SW 1271 (cell line): ENCODE measurements at places on chromosomes 6 and 20.

GRCh38 chr6:16481697-16482399 is 243.5 kb downstream of the GMPR start:
- no peak for DNase-seq

- DNase-seq = peak; percentile 9
Observed at GRCh38 chr6:154995254-154996015, at the start of gene TIAM2. TSS of gene TIAM2 (plus strand) at chr6:154995315. CDS start at chr6:155129224, 133,909 bp downstream.

DNA sequence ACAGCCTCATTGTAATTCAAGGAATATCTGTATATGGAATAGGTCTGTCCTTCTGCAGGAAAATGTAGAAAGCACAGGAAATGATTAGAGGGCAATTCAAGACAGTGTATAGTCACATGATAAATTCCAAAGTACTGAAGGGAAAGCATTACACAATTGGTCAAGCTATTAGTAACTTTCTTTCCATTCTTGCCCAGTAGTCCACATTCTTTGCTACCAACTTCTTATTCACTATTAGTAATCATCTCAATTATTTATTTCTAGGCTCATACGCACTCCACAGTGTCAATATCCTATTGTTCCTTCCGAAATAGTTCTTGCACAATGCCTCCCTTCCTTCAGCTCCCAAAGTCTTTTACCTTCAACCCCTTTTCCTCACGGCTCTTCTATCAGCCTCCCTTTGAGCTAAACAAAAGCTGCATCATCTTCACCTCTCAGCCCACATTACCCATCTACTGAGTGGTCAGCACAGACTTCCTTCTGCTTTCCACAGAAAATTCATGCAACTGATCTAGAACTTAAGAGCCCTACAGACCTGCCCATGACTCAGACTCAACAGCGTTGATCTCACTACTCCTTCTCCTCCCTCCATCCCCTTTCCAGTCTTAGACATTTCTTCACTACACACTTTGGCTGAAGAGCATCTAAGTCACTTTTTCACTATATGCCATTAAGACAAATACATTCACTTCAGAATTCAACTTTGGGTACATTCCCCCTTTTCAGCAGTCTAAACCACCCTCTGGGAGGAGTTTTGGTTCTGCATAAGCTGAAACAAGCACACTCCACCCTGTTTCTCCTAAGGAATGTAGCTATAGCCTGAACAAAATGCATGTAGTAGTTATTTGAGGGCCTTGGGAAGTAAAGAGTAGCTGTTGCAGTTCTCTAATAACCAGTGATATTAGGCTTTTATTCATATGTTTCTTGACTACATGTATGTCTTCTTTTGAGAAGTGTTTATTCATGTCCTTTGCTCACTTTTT is 157.9 kb downstream of the KIF16B start:
- no peak for DNase-seq

GRCh38 chr20:3995067-3995748 is 20.1 kb downstream of the RNF24 start:
- DNase-seq = no peak

- no peak for DNase-seq
Observed at GRCh38 chr6:87561017-87561416, 28.8 kb downstream of the RARS2 start.

- DNase-seq = no peak
Observed at GRCh38 chr6:34958734-34959133, 69.7 kb downstream of the ANKS1A start.

DNA sequence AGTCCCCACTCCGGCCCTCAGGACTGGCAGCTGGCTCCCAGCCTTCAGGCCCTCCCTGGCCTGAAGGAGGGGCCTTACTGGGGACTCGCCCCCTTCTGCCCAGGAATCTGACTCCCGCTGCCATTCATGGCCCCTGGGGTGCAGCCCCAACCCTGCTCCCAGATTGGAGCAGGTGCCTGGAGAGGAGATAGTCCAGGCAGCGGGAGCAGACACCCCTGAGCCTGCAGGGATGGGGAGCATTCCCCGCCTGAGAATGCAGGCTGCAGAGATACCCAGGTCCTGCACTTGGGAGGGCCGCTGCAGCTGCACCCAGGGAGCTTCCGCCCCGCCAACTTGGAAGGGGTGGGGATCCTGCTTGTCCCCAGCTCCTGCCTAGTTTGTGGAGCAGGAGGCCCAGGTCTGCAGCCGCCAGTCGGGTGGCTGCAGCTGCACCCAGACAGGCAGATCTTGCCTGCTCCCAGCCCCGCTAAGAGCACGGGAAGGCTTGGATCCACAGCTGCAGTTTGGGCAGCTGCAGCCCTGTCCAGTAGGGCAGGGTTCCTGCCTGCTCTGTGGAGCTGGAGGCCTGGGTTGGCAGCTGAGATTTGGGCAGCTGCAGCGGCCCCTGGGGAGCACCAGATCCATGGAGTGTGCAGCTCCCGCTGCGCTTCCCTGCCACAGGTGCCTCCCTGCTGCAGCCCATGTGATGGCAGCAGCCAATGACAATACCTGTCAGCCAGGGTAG is 5.2 kb downstream of the GTSF1L start:
- DNase-seq = no peak

DNA sequence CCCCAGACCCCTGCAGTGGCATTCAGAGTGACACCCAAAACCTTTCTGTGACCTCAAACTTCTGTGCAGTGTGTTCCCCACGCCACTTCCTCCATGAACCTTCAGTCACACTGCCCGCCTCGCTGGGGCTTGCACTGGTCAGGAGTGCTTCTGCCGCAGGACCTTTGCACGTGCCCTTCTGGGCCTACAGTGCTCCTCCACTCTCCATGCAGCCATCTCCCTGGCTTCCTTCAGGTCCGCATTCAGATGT is 27.1 kb downstream of the SYNJ2 start:
- DNase-seq = no peak

- no peak for DNase-seq
Observed at GRCh38 chr6:67646550-67646949, 988.5 kb upstream of the ADGRB3 start.

DNA sequence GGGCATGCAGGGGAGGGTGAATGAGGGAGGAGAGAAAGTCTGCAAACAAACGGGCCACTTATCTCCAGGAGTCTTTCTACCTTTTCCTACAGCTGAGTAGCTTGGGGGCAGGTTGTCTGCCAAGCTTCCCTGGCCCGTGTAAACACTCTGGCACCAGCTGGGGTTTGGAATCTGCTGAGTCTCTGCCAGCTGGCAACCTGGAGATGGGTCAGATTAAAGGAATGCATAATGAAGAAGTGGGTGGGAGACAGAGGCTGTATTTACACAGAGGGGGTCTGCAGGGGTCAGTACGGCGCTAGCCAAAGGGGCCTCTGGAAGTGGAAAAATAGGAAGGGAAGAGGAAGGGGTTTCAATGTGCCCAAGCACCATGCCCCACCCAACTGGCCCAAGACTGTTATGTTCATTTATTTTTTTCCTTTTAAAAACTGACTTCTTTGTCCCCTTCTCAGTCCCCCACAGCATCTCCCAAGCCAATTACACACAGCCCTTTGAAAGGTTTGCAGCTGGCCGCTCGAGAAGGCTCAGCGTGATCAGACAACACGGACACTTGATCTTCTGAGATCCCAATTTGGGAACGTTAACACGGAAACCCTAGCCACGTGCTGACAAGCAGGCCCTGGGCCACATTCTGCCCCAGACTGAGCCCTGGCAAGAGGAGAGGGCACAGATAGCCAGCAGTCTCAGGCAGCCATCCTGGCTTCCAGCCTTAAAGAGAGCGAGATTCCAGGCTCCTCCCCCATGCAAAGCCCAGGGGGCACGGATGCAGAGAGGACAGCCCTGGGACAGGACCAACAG is 25.2 kb downstream of the TRAM2 start:
- peak; percentile 85 for DNase-seq

- DNase-seq = no peak
Observed at GRCh38 chr20:47872341-47872740, 87.1 kb upstream of the SULF2 start.

DNA sequence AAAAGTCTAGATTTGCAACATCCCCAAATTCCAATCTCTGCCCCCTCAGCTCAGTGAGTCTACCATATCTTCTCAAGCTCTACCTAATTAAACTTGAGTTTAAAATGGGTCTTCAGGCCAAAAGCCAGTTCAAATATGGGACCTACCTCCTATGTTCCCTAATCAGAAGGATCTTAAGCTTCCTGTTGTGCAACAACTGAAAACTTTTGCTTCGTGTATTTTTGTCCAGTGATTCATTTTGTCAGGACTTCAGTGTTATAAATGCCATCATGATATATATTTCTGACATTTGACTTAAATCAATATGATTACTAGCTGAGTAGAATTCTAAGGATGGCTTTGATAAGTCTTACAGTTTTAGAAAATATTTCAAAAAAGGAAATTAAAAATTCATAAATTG is 622.6 kb upstream of the PTCHD4 start:
- no peak for DNase-seq

- no peak for DNase-seq
Observed at GRCh38 chr6:43695967-43696291, 8.3 kb upstream of the MRPS18A start.

GRCh38 chr6:54697424-54697823 is 149.1 kb upstream of the FAM83B start:
- DNase-seq = no peak

GRCh38 chr20:51354769-51355319 is 187.7 kb downstream of the NFATC2 start:
- no peak for DNase-seq

DNA sequence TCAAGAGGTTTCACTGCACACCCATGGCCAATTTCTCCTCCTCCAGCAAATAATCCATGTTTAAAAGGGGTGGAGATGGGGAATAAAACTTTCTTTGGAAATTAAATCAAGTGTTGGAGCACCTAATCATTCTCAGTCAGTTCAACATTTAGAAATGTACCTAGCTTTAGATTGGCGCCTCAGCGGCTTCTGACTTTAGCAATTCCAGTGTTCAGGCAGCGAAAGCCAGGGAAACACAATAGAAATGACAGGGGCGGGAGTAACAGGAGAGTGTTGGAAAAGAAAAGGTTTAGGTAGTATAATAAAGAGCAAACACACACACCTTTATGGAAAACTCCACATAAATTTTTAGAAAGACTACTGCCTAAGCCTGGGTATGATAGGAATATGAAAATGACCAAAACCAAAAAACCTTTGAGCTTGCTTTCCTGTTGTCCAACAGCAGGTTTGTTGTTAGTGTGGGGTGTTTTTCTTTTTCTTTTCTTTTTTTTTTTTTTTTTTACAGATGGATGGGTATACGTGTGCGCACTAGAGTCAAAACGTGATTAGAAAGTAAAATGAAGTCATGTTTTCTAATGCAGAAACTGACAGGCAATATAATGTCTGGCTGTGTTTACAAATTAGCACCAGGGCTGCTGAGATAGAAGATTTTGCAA is 7.7 kb downstream of the TFAP2A start:
- no peak for DNase-seq

GRCh38 chr6:167452338-167453081 is 127.6 kb downstream of the TTLL2 start:
- DNase-seq = no peak

- no peak for DNase-seq
Observed at GRCh38 chr20:47724396-47724795, 60.9 kb downstream of the SULF2 start.

DNA sequence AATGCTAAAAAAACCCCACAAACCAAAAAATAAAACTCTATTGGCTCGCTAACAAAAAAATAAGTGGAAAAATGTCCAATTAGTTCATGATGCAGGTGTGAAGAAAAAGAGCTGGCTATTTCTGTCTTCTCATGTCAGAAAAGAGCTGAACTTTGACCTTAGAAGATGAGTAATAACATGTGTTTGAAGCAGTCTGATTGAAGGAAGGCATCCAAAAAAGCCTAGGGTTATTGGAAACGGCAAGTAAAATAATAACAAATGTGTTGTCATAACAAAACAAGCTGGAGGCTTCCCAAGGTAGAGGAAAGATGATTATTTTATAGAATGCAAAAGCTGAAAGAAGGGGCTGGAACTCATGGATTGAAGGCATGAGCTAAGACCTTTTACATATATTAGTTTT is 94.4 kb upstream of the FAM184A start:
- no peak for DNase-seq

DNA sequence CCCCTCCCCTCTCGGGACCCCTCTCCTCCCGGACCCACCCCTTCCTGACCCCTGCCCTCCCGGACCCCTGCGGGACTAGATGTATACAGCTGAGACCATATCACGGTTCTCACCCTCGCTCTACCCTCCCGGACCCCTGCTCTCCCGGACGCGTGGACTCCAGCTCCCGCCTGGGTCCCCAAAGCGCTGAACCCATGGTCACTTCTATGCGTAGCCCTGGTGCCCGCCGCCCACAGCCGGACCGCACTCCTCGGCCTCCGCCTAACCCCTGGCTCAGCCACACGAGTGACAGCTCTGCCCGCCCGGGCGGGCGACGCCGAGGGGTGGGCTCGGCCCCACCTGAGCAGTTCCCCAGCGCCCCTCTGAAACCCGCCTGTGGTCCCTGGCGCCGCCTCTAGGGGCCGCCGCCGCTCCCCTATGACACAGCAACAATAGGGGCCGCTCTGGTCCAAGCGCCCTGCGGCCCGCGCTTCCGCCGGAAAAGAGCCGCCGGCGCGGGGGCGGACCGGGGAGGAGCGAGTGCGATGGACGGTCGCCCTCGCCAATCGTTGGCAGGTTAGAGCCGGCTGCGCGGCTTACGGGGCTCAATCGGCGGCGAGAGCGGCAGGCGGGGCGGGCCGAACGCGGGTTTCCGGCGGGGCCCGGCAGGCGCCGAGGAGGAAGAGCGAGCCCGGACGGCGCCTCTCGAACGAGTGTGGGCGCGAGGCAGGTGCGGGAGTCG is at the start of gene ADRM1:
Gene ADRM1 (plus strand): TSS at position 657 of the 721 bp plus-strand sequence. CDS start 572 bp downstream, outside the sequence.
- DNase-seq = peak; percentile 95

- DNase-seq = no peak
Observed at GRCh38 chr6:148431413-148431812, 88.8 kb downstream of the SASH1 start.

- no peak for DNase-seq
Observed at GRCh38 chr6:64672651-64673050, 1034.4 kb downstream of the EYS start.

- no peak for DNase-seq
Observed at GRCh38 chr6:52739627-52740026, 23.6 kb downstream of the GSTA2 start.

DNA sequence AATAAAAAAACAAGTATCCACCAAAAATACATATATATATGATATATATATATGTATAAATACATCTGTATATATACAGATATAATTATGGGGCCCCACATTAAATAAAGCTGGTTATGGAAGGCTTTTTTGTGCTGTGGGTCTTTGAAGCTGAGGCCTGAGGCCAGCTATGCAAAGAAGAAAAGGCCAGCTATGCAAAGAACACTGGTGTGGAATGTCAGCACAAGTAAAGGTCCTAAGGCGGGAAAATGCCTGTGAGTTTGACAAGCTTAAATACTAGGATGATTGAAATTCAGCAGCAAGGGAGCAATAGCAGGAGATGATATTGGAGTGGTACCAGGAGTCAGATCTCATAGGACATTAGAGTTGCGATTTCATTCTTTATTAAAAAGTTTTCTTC is 25.2 kb downstream of the ADGRF1 start:
- no peak for DNase-seq

DNA sequence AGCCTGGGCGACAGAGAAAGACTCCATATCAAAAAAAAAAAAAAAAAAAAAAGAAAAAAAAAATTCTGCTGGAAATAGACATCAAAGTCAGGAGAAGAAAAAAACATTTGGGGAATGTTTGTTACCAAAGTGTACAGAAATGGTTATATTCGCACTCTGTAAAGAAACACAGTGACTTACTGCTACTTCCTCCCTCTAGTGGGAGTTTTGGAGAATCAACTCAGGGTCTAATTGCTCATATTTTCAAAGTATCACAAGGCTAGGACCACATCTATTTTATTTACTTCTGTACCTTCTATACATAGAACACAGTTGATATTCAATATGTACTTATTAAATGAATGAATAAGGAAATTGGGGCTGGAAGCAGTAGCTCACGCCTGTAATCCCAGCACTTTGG is 24.4 kb downstream of the ARG1 start:
- DNase-seq = no peak
